ENCODE measurements at places on chromosomes 5 and 9.

DNA sequence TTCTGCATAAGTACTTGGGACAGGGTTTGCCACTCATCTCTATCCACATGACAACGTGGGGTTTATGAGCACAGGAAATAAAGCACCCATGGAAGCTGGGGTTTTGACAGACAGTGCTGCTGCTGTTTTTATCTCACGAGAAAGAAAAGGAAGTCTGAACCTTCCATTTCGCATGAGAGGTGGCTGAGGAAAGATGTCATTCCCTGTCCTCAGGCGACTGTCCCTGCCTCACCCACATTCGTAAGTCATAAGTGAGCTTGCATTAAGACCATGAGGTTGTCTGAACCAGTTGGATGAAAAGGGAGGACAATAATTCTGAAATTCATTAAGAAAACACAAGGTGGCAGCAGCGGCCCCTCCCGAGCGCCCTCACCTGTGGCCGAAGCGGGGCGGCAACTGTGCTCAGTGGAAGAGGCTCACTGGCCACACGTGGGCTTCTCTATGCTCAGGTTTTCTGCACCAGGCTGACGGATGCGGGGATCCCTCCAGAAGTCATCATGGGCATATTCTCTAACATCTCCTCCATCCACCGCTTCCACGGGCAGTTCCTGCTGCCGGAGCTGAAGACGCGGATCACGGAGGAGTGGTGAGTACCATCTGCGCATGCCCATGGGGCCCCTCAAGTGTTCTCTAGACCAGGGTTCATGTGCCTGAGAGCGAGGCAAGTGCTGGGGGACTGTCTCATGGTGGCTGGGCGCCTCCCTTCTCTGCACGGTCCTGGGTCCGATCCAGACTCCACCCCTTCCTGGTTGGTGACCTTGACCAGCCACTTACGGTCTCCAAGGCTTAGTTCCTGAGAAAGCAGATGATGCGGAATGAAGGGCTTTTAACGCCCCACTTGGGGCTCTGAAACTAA, 54.7 kb upstream of the SUSD3 start:
- peak; percentile 18 for DNase-seq

GRCh38 chr5:109703829-109704228, 14.1 kb downstream of the MAN2A1 start:
- no peak for DNase-seq

GRCh38 chr9:214648-215493, at the start of gene DOCK8:
Gene DOCK8 (plus strand): TSS chr9:214865. CDS start chr9:214977, 112 bp downstream.
- DNase-seq = peak; percentile 48

DNA sequence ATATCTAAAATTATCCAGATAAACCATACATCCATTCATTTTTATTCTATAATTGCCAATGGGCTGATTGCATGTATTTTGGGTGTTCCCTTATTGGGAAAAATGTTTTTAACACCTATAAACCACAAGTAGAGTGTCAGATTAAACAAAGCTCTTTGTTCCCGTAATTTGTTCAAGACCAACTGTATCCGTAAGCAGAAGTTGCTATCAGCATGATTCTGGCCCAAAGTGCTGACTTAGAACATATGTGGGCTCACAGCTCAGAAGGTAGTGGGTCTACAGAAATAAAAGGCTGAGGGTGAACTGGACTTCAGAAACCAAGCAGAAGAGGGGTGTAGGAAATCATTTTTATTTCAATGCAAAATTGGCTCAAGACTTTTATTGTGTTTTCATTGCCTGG, 23.5 kb upstream of the IL7R start:
- no peak for DNase-seq

DNA sequence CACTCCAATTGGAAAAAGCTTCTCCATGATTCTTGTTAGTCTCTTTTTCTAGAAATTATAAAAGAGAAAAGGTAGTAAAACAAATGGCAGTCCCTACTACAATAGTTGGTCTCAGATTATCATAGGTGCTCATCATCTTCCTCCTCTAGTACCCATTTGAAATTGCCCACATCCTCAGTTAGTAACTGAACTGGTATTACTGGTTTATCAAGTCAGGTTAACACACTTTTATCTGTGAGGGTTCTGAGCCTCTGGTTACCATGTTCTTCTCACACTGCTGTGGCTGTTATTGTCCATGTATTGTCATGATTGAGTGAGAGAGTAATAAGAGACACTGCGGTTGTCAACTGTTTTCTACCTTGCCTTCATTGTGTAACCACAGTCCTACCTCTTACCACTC, 901.7 kb downstream of the TLE1 start:
- DNase-seq = no peak

DNA sequence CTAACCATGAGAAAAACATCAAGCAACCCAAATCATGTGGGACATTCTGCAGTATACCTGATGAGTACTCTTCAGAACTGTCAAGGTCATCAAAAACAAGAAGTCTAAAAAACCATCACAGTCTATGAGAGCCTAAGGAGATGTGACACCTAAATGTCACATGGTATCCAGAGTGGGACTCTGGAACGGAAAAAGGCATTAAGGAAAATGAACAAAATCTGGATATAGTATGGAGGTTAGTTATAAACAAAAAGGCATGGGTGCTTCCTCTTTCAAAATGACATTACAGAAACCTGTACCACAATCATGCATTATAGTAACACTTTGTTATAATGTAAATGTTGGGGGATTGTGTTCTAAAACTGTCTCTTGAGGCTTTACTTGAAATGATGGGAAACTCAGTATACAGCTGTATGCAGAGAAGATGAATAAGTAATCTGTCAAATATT, 47.4 kb downstream of the PRKACG start:
- no peak for DNase-seq

- no peak for DNase-seq
These were observed 289.8 kb upstream of the ANKRD55 start for GRCh38 chr5:56522960-56523359.

- DNase-seq = no peak
These were observed 1071.9 kb upstream of the ARRDC3 start for GRCh38 chr5:92455011-92455410.

DNA sequence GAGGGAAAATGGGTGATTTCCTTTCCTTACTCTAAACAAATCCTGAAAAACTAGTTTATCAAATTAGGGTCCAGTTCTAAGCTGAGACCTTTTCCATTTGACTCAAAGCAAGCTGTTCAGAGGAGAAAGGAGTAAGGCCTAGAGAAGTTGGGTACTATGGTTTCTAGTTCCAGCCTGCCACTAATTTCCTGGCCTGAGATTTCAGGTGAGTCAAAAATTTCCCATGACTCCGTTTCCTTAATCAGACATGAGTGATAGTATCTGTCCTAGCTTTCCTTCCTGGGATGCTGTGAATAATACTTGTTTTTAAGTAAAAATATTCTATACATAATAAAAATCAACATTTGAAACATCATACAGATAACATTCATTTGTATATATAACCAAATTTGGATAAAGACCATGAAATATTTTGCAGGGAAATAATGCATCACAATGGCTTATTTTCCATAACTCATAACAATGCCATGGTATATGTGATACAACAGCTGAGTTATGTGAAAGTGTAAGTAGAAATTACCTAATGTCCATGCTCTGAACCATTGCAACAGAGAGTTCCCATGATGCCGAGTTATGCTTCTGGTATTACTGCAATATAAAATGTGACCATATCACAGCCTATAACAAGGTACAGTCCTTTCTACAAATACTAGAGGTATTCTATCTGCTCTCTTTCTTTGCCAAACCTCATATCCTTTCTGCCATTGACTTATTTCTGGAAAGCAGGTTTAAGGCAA, 142.7 kb downstream of the MLLT3 start:
- DNase-seq = no peak

GRCh38 chr5:82991059-82991458, 86.1 kb downstream of the TMEM167A start:
- DNase-seq = no peak

DNA sequence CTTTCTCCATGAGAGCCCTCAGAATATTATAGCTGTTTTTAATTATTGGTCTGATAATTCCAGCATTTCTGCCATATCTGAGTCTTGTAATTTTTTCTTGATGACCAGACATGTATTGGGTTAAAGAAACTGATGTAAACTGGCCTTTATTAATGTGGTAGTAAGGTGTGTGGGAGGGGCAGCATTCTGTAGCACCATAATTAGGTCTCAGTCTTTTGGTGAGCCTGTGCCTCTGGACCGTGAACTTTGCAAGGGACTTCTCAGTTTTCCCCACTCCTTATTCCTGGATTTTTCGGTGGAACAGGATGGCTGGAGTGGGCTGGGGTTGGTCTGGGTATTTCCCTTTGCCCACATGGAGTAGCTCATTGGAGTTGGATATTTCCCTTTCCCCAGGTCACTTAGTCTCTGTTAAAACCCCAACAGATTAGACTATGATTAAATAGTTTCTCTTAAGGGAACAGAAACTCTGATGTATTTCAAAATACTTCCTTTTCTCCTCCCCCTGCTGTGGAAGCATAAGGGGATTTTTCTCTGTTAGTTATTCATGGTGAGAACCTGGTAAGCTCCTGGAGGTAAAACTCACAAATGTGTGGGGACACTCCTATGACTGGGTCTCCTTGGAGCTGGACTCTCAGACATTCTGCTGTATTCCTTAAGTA, 52.4 kb downstream of the FSD1L start:
- no peak for DNase-seq

DNA sequence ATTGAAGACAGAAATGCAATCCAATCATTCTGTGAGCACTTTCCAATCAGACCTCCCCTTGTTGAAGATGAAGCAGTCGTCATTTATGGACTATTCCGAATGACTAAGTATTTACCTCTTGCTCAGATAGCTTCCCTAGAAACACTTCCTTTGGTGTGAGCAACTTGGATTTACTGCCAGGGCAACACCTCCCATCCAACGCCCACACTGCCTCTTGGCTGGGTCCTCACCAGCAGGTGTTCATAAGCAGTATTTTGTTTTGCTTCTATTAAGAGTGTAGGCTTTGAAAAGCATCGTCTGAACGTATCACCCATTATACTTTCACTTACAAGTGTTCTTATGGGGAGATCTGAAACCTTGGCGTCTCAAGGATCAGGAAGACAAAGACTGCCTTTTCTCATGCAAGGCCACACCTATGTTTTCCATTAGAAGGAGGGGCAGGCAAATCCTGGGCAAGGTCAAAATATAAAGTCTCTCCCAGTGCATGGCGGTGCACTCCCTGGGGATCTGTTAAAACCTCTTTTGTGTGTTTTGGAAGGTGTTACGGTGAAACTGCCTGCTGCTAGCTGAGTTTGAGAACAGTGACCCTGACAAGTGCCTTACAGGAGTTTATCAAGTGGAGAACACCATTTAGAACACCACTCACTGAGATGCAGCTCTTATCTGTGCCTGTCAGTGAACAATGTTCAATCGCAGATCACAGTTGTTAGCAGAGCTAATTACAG, 10.6 kb upstream of the MARCHF3 start:
- DNase-seq = no peak

DNA sequence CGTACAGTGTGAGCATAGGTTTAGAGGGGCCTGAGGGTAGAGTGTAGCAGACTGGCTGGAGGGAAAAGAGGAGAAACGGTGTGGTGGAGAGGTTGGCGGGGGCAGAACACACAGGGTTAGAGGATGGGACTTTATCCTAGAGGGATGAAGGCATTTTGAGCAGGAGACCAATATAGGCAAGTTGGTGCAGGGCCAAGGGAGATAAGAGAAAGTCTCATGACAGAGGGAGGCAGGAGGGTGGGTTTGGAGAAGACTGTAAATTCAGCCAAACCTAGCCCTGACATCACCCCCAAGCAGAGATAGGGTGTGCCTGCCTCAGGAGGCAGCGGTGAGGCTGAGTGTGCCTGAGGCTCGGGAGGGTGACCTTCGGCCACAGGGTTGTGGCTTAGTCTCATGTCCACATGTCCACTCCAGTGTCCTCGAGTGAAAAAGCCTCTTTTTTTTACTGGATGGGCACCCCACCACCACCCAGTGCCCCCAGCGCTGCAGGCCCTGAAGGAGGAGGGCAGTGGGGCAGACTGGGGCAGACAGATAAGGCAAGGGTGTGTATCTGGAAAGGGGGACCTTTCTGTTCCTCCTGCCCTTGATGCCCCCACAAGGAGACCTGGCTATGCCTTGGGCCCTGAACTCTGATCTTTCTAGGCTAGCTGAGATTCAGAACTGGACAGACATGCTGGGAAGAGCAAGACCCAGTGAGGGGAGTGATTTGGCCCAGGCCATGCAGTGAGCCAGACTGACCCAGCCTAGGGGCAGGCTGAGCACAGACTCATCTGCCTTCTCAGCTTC, 108.7 kb downstream of the RGS3 start:
- DNase-seq = no peak

- no peak for DNase-seq
These were observed at the start of gene CHSY3 for GRCh38 chr5:129904102-129904666. Gene CHSY3 (plus strand): TSS chr5:129904465.

- DNase-seq = no peak
These were observed 389.1 kb upstream of the KIF2A start for GRCh38 chr5:61916621-61917620.

DNA sequence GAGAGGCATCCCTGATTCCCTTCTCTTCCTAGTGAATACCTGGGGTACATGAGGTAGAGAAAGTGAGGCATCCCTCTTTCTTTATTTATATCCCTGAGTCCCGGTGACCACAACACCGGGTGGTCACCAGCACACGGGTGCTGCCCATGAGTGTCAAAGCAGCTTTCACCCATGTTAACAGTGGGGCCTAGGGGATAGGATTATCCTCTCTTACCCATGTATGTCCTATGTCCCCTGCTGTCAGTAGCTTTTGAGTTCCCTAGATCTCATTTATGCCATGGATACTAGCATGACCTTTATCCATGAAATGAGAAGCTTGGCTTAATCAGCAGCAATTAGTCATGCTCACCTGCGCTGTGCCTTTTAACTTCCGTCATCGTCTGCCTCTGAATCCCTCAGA, 71.4 kb downstream of the RGMB start:
- DNase-seq = no peak

DNA sequence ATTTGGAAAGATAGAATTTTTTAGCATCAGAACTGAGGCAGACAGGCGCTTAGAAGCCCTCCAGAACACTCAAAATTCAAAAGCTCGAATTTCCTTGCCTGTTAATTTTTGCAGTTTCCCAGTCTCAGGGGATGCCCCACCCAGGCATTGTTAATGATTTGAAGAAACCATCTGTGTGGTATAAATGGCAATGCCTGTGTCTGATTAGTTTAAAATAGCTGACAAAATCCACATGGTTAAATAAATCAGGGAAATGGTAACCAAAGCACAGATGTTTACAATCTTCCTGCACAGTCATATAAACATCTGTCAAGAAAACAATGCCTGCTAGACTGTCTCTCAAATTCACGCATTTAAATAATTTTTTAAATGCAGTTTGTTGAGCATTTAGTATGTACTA, 185.2 kb upstream of the RGMB start:
- no peak for DNase-seq

DNA sequence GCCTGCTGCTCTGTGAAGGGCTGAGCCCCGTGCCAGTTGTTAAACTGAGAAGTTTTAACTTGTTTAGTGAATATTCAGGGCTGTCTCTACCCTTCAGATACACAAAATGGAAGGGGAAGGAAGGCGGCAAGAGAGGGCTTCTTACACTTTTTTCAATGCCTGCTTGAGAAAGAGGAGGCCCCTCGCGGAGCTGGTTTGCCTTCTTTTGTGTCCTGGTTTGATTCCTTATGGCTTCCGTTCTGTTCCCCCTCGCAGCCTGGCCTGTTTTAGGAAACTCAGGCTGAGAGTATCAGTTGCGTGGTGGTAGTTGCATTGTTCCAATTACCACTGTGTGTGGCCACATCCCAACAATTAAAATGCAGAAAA, 1.0 kb downstream of the FAM53C start:
- DNase-seq = no peak

GRCh38 chr5:43305948-43306565, 7.2 kb downstream of the HMGCS1 start:
- no peak for DNase-seq
